ENCODE measurements at places on chromosomes 3 and 15.

- no peak for DNase-seq
Measured at GRCh38 chr3:66481071-66482017, 19.5 kb downstream of the LRIG1 start.

DNA sequence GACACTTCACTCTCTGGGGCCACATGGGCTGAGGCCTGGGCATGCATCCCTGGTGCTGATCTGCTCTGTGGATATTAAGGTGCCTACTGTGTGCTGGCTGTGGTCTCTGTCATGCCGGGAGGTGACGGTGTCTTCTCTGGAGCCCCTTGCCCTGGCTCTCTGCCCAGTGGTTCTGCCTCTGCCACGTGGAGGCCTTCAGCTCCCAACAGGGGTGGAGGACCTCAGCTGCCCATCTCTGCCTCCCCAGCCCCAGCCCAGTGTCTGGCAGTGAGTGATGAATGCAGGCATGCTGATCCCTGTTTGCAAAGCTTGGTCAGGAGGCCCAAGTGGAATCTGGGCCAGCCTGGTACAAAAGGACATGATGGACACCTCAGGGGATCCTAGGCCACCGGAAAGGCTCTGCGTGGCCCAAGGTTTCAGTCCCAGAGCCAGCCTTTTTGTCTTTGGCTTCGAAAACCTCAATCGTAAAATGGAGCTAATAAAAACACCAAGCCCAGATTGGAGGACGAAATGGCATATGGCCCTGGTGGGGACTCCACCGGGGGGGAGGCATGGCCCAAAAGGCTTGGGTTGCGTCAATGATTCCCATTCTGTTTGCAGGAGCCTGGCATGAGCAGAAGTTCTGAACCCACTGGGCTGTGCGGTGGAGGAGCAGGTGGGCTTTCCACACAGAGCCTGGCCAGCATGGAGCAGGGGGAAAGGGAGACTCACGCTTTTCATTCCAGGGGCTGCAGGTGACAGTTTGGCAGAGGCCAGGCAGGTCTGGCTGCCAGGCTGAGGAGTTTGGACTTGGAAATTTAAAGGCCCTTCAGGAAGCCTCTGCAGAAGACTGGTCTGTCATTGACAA lies 54.7 kb upstream of the KLF13 start:
- no peak for DNase-seq

- no peak for DNase-seq
Measured at GRCh38 chr15:74833376-74834107, 7.1 kb downstream of the CPLX3 start.

DNA sequence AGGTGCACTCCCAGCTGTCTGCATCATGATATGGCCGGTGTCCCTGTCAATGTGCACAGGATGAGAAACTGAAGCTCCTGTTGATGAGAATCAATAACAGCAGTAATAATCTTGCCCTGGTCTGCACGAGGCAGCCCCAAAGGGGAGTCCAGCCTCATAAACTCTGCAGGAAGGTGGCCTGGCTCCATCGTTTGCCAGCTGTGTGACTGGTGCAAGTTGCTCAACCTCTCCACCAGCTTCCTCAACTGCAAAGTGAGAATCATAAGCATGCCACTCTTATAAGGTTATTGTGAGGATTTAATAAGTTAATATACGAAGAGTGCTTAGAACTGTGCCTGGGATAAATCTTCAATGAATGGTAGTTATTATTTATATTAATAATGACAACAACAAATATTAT lies 203.4 kb upstream of the HES1 start:
- DNase-seq, result peak; percentile 11

DNA sequence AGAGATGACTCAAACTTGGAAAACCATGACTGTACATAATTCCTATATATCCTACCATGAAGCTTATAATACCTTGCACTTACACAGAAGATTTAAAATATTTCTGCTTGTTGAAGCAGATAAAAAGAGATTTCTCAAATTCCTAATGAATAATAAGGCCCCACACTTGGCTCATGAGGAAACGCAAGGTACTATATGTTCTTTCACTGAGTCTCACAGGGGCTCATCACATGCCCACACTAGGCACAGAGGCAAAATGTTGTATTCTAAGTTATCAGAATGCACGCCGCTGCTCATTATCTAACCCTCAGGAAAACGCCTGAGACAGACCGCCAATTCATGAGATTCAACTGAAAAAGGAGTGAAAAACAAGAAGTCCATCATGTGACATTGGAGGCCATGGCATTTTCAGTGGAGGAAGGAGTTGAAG lies 5.6 kb downstream of the MYO1E start:
- no peak for DNase-seq

- DNase-seq, result no peak
Measured at GRCh38 chr3:45426161-45426560, 37.8 kb downstream of the LARS2 start.
